Stimulated activated CD8-positive, alpha-beta memory T cell treated with anti-CD3 and anti-CD28 coated beads, Interleukin-7, amount 100 ng/mL, for 1 hour (primary cell): ENCODE measurements at places on chromosomes 5 and 9.

- DNase-seq: no peak
These were observed 419.8 kb upstream of the CHD1 start for GRCh38 chr5:99348597-99348996.

DNA sequence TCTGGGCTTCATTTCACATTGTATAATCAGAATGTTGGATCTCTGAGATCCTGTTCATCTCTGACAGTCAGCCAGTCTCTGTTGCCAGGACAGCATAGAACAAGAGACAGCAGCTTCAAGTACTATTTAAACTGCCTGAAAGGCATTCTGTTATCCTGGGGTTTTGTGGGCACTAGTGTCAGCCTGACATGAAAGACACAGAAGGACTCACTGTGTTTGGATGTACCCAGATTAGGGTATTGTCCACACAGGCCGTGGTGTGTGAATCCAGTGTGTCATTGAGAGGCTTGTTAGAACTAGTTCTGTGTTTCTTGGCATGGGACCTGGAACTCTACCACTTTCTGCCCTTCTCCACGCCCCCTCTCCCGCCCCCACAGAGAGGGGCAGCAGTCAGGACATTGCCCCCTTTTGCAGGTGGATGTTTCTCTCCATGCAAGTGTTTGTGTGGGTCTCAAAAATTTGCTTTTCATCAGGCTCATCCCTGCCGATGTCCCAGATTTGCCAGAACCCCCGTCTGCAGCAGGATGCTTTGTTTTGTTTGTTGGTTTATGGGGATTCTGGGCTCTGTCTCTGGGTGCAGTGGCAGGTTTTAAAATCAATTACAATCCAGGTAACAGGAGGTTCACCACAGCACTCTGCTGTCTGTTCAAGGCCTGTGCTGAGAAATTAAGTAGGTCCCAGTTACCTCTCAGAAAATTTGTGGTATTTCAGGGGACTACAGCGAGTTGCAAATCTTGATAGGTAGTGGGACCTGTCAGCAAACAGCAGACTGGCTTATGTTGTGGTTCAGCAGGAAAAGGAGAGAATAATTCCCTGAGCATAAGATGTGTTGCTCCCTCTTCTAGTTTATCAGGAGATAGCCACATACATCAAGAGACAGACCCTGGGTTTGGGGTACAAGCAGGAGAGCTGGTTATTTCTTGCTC, 144.6 kb downstream of the DOCK2 start:
- DNase-seq: no peak

GRCh38 chr5:124342027-124342471, 404.4 kb downstream of the ZNF608 start:
- no peak for DNase-seq

GRCh38 chr9:137956688-137957385, 79.3 kb downstream of the CACNA1B start:
- no peak for DNase-seq

- no peak for DNase-seq
These were observed 1700.9 kb upstream of the NUDT12 start for GRCh38 chr5:105263515-105263914.

GRCh38 chr5:66113160-66113559, 30.9 kb upstream of the SREK1 start:
- DNase-seq: no peak
